ENCODE measurements at places on chromosomes 12 and 14.

- DNase-seq: no peak
These were observed 6.5 kb downstream of the CYP46A1 start for GRCh38 chr14:99690636-99691035.

- no peak for DNase-seq
These were observed 19.8 kb downstream of the TSPAN8 start for GRCh38 chr12:71138011-71138410.

DNA sequence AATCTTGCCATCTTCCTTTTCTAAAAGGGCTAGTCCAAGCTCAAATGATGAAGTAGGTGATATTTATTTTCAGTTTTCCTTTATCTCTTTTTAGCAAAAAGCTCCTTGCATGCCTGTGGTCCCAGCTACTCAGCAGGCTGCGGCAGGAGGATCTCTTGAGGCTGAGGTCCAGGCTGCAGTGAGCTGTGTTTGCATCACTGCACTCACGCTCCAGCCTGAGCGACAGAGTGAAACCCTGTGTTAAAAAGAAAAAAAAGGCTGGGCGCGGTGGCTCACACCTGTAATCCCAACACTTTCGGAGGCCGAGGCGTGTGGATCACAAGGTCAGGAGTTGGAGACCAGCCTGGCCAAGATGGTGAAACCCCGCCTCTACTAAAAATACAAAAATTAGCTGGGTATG lies 5.0 kb downstream of the TMEM116 start:
- DNase-seq: no peak

DNA sequence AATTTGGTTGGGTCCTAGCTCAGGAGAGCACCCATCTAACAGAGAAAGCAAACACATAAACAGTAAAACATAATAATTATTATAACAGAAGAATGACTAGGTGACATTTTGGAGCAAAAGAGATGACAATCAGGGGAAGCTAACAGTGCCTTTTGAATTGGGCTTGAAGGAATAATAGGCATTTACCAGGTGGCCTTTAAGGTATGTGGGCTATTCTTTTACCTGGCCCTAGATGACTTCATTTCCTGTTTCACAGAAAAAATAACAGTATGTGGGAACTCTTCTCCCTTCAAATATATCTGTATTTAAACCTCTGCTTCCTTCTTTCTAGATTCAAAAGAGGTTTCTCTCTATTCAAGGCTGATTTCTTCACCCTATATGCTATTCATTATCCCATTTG lies 3.8 kb downstream of the IRAK4 start:
- DNase-seq: no peak

DNA sequence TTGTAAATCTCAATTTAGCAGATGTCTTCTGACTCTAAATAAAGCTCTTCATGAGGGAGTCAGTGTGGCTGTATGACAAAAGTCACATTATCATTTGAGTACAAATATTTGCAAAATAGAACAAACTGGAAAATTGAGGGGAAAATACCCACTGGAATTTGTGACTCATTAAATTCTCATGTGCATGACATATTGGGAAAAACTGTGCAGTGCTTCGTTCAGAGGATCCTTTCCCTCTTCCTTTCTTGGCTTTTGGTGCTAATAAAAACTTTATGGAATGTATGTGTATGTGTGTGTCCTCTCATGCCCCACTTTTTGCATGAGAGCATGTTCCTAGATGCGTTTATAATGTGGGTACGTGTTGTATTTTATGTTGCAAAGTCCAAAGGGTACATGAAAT lies 267.8 kb downstream of the KTN1 start:
- DNase-seq: no peak

- DNase-seq: no peak
These were observed 306.3 kb upstream of the FLRT2 start for GRCh38 chr14:85223667-85224066.

- DNase-seq: no peak
These were observed 63.6 kb upstream of the PWP1 start for GRCh38 chr12:107622001-107622400.

GRCh38 chr12:43198608-43199007 lies 353.4 kb downstream of the ADAMTS20 start:
- DNase-seq: no peak

DNA sequence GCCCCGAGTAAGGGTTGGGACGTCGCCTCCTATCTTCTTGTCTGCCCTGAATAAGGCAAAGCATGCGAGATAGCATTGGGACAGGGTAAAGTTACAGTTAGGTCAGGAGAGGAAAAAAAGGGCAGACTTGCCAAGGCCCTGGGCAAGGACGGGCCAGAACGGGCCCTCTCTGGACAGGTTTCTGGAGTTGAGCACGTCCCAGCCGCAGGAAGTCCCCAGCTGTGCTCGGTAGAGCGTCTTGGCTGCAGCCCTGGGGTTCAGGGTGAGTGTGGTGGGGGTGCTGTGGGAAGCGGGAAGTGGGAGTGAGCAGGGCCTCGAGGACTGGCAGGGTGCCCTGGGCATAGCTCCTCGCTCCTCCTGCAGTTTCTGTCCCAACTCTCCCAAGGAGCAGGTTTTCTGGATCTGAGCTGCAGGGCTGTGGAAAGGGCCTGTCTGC lies 5.4 kb downstream of the RPS6KL1 start:
- no peak for DNase-seq

DNA sequence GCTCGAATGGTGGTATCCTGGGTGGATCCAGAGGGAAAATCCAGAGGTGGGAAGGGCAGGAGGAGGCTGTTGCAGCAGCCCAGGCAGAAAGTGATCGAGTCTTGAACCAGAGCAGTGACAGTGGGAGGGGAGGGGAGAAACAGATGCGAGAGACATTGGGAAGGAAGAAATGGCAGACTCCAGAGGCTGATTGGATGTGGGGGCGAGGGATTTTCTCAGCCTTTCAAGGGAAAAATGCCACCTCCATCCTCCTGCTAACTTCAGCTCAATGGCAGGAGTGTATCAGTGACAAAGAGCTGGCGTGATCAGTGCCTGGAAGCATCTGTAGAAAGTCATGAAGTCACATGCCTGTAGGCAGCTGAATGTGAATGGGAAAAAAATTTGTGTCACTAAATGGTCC lies 38.6 kb upstream of the NRXN3 start:
- no peak for DNase-seq

DNA sequence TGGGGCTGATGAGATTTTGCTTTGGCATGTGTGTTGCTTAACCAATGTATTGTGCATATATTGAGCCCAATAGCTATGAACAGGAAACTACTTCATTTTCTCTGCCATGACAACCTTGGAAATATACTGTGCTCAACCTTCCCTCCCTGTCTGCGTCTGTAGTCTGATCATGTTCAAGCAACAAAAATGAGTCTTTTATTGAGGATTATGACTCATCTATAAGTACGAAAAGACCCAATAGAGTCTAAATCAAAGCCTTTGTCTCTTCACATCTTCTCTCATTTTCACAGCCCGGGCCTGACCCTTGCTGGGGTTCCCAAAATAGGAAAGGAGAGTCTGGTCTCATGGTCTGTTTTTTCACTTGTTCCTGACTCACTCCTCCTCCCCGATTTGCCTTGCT lies 158.2 kb downstream of the CAND1 start:
- DNase-seq: no peak

DNA sequence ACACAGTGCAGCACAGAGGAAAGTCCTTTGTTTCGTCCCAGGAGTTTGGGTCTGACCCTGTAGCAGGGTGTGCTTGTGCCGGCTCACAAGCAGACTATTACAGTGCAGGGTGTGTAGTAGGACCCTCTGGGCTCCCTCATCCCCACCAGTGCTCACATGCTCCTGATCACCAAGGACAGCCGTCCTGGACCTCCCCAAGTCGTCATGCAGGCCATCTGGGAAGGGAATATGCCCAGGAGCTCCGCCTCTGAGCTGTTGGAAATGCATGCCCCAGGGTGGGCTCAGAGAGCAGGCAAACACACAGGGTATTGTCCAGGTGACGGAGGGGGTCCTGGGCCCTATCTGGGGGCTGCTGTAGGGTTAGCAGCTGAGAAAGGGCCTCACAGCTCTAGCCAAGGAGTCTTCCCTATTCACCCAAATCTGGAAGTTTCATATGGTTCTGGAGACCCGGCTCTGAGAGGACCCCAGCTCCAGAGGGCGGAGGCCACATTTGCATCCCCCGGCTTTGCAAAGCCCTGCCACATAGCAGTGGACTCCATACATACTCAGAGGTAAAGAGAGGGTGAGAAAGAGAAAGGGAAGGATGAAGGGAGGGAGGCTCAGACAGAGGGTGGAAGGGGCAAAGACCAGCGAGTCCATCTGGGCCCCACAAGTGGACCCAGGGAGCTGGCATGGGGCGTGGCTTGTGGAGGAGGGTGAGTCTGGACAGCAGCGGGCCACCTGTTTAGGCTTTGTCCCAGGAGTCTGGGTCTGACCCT lies 53.5 kb upstream of the PPP2R5C start:
- no peak for DNase-seq
